NCI-H1436 (cell line): ENCODE measurements at places on chromosomes 11 and 22.

DNA sequence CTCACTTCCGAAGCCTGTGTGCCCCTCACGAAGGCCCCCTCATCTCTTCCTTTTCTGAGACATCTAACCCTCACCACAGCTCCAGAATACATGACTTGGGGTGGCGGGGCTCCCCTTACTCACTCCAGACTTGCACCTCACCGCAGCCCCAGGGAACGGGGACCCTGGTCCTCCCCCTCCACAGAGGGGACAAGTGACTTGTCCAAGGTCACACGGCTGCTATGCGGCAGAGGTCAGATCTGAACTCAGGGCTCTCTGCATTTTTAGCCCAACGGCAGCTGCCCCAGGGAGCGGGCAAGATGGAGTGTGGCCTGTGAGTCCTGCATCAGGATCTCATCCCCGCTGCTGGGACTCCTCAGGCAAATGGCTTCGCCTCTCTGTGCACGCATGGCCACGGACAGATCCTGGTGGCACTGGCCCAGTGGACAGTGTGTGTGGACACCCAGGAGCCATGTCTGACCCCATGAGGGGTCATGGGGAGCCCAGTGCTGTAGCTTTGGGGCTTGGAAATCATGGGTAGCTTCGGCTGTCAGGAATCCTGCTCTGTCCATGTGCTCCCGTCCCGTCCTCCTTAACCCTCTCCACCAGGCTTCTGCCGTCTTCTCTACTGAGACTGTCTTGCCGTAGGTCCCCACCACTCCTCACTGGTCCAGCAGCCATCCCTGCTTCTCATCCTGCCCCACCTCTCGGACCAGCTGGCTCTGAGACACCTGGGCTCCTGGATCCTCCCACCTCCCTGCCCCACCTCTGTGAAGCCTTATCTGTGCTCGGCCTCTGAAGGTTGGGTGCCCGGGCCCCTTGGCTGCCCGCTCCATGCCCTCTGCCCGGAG lies 48.0 kb upstream of the CARS1 start:
- DNase-seq: no peak

DNA sequence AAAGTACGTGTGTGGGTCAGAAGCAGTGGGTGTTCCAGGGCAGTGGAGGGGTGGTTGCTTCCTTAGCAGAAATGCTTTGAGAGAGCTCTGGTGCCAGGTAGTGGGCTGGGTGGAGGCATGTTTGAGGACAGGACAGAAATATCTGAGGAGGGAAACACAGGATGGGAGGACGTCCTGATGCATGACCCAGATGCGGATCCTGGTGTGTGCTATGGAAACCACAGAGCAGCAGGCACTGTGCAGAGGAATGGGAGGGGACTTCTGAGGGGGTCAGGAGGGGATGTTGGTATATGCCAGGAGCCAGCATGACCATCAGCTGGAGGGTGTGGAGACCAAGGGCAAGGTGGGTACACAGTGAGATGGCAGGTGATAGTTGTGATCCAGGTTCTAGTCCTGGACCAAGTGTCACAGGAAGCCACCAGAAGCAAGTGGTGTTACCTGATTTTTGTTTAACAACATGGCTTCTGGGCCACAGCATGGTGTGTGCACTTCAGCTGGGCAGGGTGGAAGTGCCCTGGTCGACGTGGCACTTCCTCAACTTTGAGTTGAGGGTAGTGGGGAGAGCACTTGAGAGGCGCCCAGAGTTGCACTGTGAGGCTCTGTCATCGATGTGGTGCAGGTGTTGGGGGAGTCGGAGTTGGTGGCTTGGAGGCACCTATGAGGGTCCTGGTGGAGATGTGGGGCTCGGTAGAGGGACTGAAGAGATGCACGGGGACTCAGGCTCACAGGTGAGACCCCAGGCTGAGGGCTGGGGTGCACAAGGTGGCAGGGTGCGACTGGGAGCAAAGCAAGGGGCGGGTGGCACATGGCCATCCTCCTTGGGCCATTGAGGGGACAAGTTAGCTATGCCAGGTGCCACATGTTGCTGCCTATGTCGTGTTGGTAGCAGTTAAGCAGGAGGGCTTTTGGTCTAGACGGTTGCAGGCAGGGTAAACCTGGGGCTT lies 7.5 kb downstream of the DGCR8 start:
- no peak for DNase-seq

GRCh38 chr11:84720706-84721402 lies 906.3 kb downstream of the DLG2 start:
- DNase-seq: no peak

DNA sequence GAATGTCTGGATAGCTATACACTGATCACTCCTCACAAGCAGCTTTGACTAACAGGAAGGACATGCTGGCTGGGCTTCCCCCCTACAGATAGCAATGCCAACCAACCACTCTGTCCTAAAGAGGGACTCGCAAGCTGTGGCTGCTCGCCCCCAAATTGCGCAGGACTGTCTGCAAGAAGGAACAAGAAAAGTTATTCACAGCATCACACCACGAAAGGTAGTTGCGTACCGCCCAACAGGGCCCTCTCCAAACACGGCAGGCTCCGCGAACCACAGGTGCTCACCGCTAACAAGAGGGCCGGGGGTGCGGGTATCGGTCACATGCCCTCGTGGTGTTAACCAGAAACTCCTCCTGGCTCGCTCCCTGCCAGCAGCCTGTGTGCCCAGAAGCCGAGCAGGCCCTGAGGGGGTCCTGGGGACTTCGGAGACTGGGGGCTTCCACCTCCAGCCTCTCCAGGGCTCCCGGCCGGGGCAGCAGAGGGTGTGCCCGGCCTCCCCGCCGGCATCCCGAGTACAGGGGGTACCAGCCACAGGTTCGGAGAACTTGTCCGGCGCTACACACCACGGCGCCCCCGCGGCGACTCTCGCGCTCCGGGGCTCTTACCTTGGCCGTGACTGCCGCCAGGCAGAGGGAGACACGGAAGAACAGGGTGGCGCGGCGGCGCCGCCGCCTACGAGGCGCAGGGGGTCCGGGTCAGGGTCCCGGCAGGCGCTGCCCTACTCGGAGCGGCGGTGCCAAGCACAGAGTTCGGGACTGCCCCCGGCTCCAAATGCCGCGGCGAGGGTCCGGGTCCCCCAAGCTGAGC lies 682 bp downstream of the LARGE1 start:
- no peak for DNase-seq

GRCh38 chr11:65087827-65088226 lies 3.8 kb downstream of the ZFPL1 start:
- DNase-seq: no peak

DNA sequence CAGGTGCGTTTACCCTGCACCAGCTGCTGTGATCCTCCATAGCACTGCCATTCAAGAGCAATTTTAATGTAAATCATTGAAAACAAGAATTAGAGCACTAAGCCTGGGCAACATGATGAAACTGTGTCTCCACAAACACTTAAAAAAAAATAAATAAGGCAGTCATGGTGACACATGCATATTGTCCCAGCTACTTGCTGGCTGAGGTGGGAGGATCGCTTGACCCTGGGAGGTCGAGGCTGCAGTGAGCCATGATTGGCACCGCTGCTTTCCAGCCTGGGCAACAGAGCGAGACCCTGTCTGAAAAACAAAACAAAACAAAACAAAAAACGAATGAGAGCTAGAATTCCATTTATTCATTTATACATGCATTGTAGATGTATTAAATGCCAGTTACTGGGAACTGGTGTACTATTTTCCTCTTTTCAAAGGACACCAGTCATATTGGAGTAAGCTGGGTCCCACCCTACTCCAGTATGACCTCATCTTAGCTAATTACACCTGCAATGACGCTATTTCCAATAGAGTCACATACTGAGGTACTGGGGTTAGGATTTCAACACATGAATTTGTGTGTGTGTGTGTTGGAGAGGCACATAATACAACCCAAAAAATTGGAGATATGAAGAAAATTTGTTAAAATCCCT lies 101.9 kb downstream of the MICAL2 start:
- no peak for DNase-seq

DNA sequence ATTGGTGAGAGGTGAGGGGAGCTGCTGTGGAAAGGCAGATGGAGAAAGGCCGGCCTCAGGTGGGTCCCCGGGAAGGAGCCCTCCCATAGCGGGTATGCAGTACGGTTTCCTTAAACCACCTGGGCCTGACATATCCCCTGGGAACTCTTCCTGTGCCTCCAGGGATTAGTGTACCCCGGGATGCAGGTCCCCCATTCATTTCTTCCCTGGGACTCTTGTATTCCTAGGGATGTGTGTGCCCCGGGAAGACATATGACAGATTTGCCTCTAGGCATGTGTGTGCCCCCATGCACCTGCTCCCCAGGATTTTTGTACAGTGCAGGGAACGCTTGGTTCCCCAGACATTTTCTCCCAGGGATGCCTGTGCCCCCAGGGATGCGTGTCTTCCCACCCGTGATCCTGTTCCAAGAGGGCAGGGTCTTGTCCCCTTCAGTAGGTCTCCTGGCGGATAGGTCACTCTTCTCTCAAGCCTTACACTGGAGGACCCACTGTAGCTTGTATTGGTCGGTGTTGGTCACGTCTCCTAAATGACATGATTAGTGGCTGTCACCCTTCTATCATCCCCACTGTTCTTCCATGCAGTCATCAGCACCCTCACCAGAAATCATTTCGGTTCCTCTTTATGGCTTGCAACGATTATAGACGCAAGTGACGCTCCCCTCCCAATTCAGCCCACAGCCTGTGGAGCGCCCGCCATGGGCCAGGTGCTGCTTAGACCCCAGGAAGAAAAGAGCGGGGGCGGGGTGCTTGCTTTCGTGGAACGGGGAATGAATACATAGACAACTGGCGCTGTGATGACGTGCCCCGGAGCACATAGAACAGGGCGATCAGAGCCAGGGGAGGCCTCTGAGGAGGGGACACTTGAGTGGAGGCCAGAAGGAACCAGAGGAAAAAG lies 1.3 kb downstream of the PARVB start:
- no peak for DNase-seq

GRCh38 chr11:70586261-70587074 lies 188.1 kb downstream of the CTTN start:
- DNase-seq: no peak

DNA sequence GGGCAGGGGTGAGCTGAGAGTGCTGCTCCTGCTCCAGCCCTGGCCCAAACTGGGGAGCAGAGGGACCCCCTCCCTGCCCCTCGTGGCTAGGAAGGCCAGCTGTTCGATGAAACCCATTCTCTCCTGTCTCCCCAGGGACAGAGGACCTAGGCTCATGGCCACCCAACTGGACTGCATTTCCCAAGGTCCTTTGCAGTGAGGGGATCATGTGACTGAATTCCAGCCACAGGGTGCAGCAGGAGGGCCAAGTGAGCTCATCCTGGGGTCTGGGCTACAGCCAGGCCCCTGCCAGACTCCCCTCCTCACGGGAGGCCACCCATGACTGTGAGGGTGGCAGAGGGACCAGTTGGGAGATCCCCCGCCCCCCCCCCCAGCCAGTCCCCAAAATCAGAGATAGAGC lies 777.6 kb downstream of the TBC1D22A start:
- DNase-seq: no peak

GRCh38 chr11:129612447-129612961 lies 203.1 kb upstream of the TMEM45B start:
- no peak for DNase-seq

- no peak for DNase-seq
Measured at GRCh38 chr22:39535357-39535725, 2.8 kb upstream of the RPS19BP1 start.

DNA sequence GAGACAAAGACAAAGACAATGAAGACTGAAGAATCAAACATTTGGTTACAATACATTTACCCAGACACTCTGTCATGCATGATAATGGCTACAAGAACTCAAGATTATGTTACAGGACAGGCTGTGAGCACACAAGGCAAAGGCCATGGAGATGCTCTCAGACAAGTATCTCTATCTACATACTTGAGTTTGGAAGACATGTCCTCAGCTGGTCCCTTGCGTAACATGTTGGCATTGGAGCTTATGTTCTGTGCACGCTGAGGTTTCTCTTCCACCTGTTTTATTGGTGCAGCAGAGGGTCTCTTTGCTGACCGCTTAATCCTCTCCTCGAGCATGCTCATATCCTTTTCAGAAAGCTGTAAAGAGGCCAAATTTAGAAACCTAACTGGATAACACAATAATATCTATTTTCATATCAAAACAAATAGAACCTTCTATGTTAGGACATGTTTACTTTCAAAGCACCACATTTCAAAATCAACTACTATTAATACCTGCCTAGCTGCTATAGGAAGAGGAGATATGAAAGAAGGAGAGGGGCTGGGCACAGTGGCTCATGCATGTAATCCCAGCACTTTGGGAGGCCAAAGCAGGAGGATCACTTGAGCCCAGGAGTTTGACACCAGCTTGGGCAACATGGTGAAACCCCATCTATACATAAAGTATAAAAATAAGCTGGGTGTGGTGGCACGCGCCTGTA lies 41.6 kb downstream of the F2 start:
- no peak for DNase-seq

DNA sequence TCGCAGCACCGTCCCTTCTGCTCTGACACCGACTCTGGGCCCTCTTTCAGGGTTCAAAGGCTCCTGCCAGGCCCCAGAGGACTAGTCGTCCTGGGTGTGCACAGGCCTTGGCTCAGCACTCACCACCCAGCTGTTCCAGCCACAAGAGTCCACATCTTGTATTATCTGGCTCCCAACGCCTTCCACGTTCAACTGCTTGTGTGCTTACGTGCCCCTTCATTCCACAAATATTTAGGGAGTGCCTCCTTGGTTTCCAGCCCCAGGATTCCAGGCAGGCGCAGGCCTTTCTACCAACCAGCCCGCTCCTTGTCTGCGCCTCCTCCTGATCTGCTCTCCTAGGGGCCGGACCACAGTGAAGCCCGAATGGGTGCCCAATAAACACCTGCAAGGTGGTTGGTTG lies 70.9 kb downstream of the SCUBE1 start:
- no peak for DNase-seq

DNA sequence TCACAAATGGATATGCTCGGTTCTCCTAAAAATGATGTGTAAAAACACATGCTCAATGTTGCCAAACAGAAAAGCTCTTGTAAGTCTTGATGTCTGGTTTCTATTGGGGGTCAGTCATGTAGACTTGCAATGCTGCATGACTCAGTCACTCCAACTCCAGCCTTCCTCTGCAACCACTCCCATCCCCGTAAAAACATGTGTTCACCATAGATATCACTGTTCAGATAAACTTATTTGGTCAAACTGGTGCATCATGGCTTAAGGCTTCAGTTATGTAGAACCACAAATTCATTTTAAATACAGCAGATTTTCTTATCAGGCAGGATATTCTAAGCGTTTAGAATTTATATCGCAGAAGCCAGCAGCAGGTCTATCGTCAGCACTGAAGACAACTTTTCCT lies 298.4 kb upstream of the LUZP2 start:
- no peak for DNase-seq

GRCh38 chr11:86046116-86046515 lies 22.8 kb downstream of the PICALM start:
- no peak for DNase-seq

- DNase-seq: no peak
Measured at GRCh38 chr11:130647371-130647770, 198.9 kb downstream of the ADAMTS15 start.

- no peak for DNase-seq
Measured at GRCh38 chr11:7826324-7826723, 29.6 kb upstream of the OR5P2 start.

DNA sequence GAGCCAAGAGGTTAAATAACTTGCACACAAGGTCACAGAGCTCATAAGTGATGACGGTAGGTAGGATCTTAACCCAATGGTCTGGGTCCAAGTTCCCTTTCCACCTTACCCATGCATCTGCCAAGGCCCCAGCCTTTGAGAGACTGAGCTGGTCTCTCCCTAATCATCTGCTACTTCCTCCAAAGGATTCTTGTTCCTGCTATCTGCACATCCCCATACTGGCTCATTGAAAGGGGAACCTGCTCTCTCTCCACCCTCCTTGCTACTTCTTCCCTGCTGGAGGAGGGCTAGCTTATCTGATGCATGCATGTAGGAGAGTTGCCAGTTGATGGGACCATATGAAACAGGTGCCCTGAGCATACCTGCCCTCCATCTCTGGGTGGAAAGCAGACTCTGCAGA lies 47.7 kb downstream of the COMMD9 start:
- DNase-seq: no peak
